Stimulated activated naive B cell treated with anti-CD40 and anti-IgM and Interleukin-4, amounts not matched to agents 10 μg/mL and 1 μg/mL and 100 μg/mL, for 72 hours (primary cell): ENCODE measurements at places on chromosomes 4 and X.

GRCh38 chr4:11118513-11118912 lies 310.2 kb downstream of the HS3ST1 start:
- no peak for DNase-seq

DNA sequence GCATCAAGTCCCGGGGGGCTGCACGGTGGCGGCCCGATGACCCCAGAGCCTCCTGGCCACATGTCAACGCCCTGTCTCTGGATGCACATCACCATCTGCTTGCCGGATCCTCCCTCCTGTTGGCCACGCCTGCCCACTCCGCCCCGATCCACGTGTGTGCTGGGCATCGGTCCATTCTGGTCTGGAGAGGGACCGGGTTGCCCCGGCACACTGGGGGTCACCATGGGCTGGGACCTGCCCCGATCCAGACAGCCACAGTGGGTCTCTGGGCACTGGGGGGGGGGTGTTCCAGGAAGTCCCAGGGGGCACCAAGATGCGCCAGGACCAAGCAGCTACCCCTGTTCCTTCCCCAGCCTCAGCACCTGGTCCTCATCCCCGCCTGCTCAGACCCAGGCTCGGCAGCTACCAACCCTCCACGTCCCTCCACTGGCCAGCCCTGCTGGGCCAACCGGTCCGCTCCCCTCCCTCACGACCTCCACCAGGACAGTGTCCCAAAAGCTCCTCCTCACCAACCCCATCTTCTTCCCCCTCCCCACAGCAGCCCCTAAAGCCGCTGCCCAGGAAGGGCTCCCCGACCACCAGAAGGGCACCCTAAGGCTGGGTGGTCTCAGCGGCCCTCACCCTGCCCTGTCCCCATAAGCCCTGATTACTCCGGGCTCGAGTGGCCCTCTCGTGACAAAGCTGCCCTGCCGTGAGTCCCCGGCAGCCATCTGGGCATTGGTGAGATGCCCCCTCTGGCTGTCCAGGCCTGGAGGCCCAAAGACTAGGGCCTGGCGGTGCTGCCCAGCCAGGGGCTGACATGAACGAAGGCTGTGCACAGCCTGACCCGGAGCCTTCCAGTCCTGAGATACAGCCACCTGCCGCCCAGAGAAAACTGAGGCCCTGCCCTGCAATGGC lies 4.6 kb downstream of the CTBP1 start:
- DNase-seq = no peak

- no peak for DNase-seq
Measured at GRCh38 chr4:114267976-114268375, 288.5 kb upstream of the ARSJ start.

GRCh38 chr4:165204462-165204830 lies 2.9 kb upstream of the KLHL2 start:
- DNase-seq = no peak

DNA sequence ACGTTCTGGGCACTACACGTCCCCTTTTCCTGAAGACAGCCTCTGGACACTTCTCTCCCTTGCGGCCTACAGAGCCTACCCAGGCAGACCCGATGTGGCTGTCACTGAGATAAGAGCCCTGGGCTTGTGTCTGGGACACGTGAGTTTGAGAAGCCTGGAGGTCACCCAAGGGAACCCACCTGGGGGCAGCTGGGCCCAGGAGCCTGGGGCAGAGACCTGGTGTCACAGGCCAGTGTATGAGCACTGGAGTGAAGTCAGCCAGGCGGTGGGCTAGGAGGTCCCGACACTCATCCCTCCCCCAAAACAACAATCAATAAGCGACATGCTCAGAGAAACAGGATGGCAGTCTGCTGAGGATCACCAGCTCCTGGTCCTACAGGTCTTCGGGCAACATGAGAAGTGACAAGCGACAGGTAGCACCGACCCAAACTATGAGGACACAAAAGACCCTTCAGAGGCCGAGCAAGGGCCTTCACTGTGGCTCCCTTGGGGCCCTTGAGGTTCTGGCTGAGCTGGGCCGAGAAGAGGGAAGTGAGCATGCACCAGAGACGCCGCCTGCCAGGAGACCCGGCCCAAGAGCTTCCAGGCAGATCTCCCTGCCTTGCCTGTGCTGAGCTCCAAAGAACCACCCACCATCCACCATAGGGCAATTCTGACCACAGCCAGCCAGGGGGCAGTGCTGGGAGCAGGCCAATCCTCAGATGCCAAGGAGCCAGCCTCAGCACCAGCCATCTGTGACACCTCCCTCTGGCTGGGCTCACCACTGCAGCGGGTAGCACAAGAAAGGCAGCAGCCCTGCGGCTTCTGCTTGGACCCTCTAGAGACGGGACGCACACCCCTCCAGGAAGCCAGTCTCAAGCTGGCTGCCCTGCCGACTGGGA lies 11.0 kb upstream of the DUSP9 start:
- DNase-seq = no peak

- DNase-seq = no peak
Measured at GRCh38 chr4:24794916-24795665, at the start of gene SOD3. Gene SOD3 (plus strand): TSS chr4:24795573. CDS start chr4:24799522, 3,949 bp downstream.

DNA sequence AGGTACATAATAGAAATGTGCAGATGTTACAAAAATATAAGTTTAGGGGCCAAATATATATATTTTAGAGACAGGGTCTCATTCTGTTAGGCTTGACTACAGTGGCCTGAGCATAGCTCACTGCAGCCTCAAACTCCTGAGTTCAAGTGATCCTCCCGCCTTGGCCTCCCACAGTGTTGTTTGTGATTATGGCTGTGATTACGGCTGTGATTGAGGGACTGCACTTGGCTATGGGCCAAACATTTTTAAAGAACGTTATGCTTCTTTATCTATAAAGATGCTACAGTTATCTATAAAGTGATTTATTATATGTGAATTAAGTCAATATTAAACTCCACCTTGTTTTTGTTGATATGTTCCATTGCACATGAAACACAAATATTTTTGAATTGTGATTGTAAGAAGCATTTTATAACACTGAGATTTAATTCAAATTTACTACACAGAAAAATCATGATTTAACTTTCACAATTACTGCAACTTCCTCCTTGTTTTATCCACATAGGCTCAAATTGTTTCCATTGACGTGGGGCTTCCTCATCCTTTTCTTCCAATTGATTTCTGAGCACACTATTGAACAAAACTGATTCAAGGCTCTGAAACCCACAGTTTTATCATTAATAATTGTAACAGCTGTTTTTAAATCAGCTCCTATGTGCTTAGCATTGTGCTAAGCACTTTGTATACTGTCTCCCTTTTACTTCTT lies 68.4 kb upstream of the BMPR1B start:
- DNase-seq = no peak

DNA sequence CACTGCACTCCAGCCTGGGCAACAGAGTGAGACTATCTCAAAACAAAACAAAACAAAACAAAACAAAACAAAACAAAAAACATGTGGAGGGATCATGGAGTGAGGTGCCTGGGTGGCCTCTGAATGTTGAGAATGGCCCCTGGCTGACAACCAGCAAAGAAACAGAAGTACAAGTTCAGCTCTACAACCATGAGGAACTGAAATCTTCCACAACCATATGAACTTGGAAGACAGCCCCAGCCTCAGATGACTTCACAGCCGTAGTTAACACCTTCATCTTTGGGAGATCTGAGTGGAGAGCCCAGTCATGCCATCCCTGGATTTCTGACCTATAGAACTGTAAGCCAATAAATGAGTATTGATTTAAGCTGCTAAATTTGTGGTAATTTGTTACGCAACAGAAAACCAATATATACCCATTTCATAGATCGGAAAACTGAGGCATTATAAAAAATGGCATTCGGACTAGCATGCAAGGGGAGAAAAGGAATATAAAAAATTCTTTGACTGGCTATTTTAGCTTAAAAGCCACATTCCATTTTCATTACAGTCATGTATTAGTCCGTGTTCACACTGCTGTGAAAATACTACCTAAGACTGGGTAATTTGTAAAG lies 138.7 kb upstream of the RAPGEF2 start:
- no peak for DNase-seq

- DNase-seq = no peak
Measured at GRCh38 chrX:23497919-23498318, 163.3 kb downstream of the PTCHD1 start.

DNA sequence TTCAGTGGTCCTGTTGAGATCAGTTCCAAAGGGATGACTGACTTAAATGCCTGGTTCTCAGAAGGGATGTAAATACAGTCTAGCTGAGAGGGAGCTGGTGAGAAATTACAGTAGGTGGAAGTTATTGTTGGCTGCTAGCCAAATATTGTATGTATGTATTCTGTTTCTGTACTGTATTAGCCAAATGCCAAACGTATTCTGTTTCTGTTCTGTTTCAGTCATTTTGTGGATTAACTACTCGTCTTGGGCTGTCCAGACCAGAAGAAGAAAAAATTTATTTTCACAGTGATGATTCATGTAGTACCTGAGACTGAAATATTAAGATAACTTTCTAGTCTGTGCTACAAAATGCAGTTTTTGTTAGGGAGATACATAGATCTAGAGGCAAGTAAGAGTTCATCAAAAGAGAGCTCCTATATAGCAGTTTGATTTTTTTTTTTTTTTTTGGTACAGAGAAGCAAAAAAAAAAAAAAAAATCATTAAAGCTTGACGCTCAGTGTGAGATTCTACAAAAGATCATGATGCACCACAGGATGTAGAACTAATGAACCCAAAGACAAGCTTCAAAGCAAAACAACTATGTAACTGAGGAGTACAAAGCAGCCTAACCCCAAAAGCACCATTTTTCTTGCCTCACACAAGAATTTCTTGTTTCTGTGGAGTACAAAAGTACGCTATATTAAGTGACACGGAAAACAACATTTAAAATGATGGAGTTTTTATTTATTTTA lies 54.8 kb downstream of the CASP6 start:
- no peak for DNase-seq

- no peak for DNase-seq
Measured at GRCh38 chr4:1406394-1406980, at the start of gene NKX1-1. Gene NKX1-1 (minus strand): TSS chr4:1406442. CDS start chr4:1406442, 0 bp downstream.

GRCh38 chr4:126087101-126087500 lies 772.3 kb downstream of the FAT4 start:
- DNase-seq = no peak

- DNase-seq = no peak
Measured at GRCh38 chrX:118802857-118803256, 20.8 kb upstream of the ZCCHC12 start.

GRCh38 chr4:53010318-53010717 lies 148.2 kb downstream of the RASL11B start:
- no peak for DNase-seq

DNA sequence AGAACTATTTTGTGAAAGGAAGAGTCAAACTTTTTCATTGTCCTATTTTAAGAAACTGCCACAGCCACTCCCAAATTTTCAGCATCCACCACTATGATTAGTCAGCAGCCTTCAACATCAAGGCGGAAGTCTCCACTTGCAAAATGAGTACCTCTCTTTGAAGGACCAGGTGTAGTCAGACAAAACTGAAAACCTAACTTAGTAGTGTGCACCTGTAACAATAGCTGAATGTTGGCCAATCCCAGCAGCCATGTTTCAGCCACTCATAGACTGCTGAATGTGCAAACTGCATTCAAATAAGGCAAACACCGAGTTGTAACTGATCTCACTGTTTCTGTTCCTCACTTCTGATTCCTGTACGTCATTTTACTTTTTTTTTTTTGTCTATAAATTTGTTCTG lies 341.1 kb downstream of the IL15 start:
- no peak for DNase-seq

DNA sequence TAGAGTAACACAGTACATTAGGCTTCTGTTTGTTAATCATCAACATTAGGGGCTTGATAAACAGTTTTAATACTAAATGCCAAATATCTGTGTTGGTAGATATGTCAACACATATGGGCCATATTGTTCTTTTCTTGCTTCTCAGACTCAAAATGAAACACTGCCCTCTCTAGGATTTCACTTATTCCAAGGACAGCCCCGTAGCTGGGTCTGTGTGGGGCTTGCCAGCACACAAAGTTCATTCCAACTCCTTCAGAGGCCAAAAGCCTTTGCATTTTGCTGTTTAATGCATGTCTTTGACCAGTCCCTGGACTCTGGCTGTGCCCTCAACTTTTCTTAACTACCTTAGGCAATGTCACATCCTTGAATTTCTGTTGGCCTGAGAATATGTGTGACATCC lies 102.0 kb upstream of the ZNF827 start:
- no peak for DNase-seq

DNA sequence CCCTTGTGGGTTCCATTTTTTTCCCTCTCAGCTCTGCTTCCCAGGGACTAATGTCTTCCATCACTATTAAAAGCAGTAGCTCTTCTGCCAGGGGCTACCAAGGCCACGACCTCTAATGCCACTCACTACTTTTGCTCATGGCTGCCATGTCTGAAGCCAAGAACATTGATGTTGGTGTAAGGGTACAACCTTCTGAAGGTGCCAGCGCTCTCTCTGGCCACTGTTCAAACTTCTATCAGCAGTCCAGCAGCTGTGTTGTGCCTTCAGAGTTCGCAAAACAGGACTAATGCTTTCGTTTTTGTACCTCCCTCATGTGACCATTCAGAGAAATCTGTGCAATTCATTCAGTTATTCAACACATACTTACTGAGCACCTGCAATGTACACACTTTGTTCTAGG lies 121.5 kb upstream of the ENPEP start:
- DNase-seq = no peak

GRCh38 chr4:75141162-75141561 lies 208.2 kb downstream of the PARM1 start:
- DNase-seq = no peak

DNA sequence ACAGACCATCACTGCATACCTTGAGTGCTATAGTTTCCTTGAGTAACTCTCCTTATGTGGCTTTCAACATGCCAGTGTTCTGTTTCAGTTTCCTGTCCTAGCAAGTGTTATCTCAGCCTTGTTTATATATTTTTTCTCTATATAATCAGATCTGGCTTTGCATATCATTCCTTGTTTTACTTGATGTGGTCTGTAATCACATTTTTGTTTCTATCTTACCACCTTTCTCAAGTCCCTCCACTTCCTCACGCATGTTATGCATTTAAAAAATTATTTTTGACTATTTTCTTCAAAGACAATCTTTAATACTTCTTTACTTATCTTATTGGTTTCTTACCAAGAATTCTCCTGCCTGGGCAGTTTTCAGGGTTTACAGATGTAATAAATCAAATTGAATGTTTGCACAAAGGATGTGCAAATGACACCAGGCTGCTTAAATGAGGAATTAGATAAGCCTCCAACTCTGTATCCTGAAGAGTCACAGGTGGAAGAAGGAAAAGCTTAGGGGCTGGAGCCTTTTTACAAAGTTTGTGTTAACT lies 351.2 kb downstream of the BMPR1B start:
- no peak for DNase-seq

GRCh38 chr4:17327591-17327990 lies 184.3 kb downstream of the QDPR start:
- DNase-seq = no peak

GRCh38 chr4:36321176-36321575 lies 39.8 kb downstream of the DTHD1 start:
- DNase-seq = no peak
